ENCODE measurements at places on chromosomes 12 and 14.

DNA sequence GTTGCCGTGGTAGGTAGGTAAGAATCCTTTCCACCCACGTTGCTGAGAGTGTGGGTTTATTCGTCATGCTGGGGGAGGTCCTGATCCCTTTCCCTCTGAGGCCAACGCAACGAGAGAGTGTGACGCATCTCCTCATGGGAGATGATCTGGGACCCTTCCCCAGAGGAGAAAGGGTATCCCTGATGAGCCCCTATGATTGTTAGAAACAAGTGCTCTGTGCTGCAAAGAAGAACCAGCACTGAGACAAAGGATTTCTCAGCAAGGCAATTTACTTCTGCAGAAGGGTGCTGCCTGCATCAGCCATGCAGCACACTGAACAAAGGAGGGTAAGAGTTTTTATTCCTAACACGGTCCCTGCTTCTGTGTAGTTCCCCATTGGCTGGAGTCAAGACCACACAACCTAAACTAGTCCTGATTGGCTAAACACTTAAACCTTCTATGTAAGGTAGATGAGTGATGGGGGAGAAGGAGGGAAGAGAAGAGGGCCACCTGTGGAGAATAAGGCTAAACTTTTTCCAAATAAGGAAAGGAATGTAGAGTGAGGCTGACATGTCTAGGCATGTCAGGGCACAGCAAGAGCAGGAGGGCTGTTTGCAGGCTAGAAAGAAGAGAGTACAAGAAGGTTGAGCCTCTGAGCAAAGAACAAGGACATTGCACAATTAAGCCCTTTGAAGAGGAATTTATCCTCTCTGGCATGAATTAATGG is 21.3 kb downstream of the CLEC2A start:
- DNase-seq, result no peak

DNA sequence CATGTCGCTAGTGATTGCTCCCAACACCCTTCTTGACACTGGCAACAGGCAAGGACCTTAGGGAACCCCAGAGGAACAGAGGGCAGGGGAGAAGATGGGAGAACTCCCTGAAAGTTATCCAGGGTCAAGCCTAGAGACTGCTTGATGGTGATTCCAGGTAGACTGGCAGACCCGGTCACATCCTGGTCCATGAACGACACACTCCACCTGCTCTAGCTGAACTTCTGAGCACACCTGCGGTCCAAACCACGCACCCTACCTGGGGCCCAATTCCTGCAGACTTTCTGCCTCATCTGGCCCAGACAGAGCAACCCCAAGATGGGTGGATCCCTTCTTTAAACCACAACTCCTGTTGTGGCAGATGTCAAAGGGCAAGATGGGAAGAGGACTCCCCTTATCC is 34.2 kb downstream of the NCKAP5L start:
- no peak for DNase-seq

GRCh38 chr14:22748631-22749068 is 17.8 kb upstream of the OXA1L start:
- DNase-seq, result no peak

DNA sequence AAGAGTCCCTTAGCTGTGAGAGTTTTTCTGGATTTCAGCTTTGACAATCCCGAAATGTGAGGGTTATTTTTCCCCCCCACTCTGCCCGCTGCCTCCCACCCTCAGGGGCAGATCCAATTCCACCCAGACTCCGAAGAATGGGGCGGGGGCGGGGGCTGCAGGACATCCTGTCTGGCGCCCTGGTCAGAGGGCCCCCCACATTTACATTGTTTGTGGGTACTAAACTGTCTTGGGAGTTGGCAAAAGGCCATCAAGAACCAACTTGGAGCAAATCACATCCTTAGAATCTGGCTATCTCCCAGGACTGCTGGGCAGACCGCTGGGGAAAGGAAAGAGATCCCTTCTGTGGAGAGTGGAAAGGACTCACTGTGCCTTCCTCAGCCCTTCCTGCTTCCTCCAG is 2.4 kb downstream of the EMP1 start:
- DNase-seq, result no peak

DNA sequence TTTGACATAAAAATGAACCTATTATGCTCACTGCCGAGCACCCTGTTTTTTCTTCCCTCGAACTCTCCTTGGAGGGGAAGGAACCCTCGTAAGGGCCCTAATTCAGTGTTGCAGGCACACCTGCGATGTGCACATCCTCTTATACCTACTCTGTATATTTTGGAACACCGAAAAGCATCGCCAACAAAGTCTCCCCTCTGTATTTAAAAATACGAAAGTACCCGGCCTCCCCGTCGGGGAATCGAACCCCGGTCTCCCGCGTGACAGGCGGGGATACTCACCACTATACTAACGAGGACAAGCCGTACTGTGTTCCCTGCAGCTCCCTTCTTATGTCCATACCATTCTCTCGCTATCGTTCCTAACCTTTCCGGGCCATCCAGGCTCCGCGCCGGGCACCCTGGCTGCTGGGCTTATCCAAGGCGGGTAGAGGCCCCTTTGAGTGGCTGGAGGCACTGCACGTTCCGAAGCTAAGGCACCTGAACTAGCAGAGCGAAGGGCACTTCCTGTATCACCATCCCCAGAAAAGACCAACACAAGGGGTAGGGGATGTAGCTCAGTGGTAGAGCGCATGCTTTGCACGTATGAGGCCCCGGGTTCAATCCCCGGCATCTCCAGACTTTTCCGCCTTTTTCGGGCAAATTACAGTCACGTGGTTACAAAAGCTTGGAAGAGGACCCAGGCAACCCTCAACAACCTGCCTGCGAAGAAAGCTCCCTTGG is 25.1 kb upstream of the UBC start:
- DNase-seq, result no peak

DNA sequence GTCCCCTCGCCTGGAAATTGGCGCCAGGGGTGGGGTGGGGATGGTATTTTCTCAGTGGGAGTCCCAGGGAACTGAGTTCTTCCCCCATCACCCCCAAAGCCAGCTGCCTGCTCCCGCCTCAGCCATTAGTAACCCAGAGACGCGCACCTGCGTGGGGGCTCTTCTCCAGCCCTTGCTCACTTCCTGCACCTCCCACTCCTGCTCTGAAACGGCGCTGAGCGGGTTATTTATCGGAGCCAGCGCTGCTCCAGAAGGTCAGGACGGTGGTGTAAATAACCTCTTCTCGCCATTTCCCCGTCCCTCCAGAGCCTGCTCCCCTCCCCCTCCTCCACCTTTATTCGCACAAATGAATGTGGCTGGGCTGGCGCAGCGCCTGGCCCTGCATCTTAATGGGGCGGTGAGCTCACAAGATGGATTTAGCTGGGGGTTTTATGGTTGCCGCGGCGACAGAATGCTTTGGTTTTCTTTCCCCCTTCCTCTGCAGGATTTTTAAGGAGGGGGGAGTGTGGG is 12.2 kb downstream of the GPR84 start:
- DNase-seq, result no peak

DNA sequence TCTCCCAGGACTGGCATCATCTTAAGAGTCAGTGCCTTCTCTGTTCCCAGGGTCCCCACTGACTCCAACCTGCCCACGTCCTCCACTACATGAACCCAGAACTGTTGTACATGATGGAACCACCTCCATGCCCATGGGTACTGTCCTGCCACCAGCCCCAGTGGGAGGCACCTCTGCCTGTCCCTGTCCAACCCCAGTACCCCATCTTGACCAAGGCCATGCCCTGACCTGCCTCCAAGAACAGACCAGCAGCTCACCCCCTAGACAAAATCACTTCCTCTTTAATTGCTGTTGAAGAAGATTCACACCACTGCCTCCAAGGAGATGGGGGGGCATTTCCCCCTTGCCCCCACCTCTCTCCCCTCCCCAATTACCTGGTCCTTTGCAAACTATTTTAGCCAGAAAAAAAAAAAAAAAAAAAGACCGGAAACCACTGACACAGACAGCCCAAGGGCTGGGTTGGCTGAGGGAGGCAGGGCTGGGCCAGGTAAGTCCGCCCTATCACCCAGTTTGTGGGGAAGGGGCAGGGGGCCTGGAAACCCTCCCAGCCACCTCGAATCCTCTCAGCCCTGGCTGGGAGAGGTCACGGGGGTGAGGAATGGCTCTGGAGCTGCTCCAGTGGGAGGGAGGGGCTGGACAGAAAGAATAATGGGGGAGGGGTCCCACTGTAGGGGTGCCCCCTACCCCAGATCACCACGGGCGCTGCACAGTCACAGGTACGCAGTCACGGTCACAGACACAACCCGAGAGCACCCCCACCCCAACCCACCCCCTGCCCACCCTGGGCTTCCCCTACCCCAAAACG is 13.4 kb downstream of the AGAP2 start:
- no peak for DNase-seq

DNA sequence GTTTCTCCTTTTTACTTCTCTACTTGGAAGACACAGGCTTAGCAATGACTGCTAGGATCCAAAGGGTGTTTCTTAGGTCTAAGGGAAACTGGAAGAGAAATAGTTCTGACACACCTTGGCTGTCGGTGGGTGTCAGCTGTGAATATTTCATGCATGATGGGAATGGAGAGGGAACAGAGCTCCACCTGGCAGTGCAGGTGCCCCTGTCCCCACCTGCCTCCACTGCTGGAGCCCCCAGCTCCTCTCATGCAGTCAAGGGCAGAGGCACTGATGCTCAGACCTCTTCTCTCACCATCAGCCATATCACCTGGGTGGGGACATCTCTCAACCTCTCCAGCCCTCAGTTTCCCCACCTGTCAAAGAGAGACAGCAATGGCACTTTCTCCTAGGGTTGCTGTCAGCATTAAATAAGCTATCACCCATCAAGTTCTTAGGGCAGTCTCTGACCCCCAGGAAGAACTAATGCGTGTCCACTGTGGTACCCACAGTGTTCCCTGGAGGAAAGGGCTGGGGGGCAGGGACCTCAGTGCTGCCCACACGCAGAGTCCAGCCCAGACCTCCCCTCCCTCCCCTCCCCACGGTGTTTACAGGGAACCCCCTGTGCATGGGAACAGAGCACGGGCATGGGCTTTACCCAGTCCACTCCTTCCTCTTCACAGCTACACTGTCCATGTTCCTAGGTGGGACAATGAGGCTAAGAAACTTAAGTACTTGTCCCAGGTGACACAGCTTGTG is 69.1 kb downstream of the C14orf132 start:
- DNase-seq, result no peak

DNA sequence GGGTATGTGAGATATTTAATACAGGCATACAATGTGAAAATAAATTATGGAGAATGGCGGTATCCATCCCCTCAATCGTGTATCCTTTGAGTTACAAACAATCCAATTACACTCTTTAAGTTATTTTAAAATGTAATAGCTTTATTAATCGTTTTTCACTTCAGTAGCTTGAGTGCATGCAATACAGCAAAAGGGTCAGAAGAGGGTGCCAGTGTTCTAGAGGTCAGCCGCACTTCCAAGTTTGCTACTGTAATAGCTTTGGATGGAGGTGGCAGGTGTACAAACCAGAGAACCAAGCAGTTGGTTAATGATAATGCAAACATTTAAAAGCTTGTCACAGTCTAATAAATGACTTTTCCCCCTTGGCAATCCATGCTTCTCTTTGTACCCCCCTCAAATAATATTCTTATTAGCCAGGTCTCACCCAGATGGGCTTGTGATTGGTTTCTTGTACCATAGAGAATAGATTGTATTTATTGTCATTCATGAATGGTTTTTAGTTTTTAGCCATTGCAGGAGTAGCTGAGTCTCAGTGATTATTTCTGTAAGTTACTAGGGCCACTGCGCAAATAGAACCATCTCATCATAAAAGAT is 127.0 kb downstream of the ERC1 start:
- no peak for DNase-seq

- no peak for DNase-seq
Observed at GRCh38 chr12:93453633-93454032, 11.9 kb upstream of the UBE2N start.

GRCh38 chr12:127455347-127456265 is 811.4 kb upstream of the TMEM132C start:
- DNase-seq, result no peak

GRCh38 chr12:62681306-62681705 is 214.7 kb downstream of the MON2 start:
- no peak for DNase-seq

DNA sequence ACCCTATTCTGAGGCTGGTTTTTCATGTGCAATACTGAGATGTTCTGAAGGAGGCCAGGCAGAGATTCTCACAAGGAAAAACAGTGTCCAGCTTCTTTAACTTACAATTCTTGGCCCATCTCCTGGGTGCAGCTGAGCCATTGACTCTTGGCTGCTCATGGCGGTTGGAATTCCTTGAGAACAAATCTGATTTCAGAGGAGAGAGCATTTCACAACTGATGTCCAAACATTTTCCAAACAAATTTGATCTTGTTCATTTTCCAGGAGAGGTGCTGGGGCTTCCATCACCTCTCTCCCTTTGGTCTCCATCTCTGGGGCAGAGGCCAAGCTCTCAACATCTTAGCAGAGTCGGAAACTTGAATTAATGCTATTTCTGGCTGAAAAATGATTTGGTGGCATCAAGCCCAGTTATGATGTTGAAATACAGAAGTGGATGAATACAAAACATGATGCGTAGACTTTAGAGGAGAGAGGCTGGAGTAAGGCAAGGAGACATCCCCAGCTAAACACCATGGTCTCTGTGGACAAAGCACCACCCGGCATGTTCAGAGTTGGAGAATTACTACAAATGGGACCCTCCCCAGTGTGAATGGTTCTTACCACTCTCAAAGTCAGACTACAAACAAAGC is 593.0 kb downstream of the VRK1 start:
- DNase-seq, result no peak

- no peak for DNase-seq
Observed at GRCh38 chr12:47705566-47706425, at the start of gene RPAP3. RPAP3 (minus strand) TSS chr12:47706030; CDS start chr12:47702840, 3,190 bp downstream.

GRCh38 chr12:118373616-118374015 is 909 bp upstream of the TAOK3 start:
- no peak for DNase-seq

DNA sequence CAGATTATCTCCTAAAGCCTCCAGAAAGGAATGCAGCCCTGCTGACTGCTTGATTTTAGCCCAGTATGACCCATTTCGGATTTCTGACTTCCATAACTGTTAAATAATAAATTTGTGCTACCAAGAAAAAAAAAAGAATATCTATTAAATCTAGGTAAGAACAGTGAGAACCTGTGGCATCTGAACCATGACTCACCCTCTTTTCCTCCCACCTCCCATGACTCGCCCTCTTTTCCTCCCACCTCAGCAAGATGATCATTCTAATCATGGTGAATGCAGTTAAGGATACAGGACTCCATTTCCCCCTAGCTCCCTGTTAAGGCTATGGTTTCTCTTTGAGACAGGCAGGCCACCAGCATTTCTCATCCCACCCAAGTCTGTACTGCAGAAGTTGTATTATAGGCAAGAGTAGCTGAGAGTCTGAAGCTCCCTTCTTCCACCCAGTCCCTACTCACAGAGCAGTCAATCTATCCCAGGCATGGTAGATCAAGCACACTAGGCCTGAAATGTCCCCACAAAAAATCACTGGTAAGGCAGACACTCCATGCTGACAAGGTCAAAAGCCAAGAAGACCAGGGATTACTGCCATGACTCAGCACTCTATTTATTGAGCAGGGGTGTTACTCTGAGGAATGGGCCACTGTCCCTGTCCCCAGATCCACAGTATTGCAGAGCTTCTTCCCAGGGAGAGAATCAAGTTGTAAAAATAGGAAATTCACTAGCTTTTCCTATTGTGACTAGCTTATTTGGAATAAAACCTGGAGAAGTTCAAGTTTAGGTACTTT is 188.9 kb downstream of the ADAMTS20 start:
- no peak for DNase-seq

- DNase-seq, result no peak
Observed at GRCh38 chr12:3727354-3727753, 25.6 kb downstream of the CRACR2A start.

- DNase-seq, result no peak
Observed at GRCh38 chr12:121145221-121145620, 12.5 kb downstream of the P2RX7 start.

- no peak for DNase-seq
Observed at GRCh38 chr12:25781232-25781631, 177.2 kb upstream of the RASSF8 start.

Measured in cortex of kidney (tissue), 1 donor.